ENCODE measurements at places on chromosomes 11 and 22.

GRCh38 chr11:47464483-47464882 is 15.5 kb upstream of the RAPSN start:
- no peak for DNase-seq

DNA sequence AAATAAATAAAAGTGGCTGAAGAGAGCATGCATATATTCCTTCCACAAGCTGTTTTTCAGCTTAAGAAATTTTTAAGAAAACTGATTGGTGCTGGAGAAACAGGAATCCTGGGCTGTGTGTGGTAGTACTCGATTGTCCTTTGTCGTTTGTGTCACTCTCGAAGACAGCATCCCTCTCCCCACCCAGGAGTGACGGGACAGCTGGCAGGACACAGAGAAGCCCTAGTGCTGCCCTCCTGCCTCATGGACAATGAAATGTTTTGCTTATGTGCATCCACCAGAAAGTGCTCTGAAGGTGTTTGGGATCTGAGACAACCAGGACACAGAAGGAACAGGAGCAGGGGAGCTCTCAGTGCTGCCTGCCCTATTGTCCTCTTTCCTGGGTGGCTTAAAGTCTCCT is 12.8 kb downstream of the PLAAT4 start:
- no peak for DNase-seq

DNA sequence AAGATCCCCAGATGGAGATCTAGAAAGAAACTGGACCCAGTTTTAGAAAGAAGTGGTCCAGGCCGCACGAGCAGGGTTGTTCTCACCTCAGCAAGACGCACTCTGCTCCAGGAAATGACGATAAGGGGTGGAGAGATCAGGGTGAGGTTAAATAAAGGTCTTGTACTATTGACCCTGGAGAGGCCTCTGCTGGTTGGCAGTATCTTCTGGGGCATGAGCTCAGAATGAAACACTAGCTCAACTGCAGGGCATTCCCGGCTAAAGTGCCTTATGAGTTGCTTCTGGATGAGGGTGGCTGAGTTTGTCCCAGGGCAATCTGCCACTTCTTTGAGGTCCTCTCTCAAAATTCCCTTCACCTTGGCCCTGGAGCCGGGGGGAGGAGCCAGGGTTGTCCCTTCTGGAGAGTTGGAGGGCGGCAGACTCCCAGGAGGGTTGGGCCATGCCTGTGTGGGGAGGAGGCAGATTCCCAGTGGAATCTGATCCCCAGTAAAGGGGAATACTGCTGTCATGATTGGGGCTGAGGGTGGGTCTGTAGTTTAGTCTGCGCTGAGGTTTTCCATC is 10.9 kb downstream of the USP2 start:
- DNase-seq, result no peak

GRCh38 chr11:126348806-126349582 is 6.5 kb upstream of the ST3GAL4 start:
- no peak for DNase-seq

GRCh38 chr11:72026090-72026489 is 27.4 kb downstream of the IL18BP start:
- no peak for DNase-seq

DNA sequence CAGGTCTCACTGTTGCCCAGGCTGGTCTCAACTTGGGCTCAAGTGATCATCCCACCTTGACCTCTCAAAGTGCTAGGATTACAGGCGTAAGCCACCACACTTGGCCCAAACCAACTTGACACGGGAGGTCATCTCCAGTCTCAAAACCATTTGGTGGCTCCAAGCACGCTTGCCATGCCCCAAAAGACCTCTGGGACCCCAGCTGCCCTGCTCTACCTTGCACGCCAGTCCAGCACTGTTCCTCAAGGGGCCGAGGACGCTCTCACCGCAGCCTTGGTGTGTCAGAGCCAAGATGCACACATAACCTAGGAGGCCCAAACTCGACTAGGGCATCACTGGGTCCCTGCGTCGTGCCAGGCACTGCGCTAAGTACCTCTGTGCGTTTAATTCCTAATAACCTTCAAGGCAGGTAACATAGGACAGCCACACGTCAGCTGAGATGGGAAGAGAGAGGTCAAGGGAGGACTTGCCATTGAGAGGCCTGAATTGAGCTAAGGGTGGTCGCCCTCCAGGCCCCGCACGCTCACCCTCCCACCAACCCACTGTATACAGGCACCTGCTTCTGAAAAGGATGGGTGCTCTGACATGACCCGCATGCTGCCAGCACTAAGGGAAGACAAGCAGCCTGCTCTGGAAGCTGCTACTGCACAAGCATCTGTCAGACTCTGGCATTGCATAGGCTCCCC is 4.6 kb upstream of the GAS2L1 start:
- DNase-seq, result no peak

DNA sequence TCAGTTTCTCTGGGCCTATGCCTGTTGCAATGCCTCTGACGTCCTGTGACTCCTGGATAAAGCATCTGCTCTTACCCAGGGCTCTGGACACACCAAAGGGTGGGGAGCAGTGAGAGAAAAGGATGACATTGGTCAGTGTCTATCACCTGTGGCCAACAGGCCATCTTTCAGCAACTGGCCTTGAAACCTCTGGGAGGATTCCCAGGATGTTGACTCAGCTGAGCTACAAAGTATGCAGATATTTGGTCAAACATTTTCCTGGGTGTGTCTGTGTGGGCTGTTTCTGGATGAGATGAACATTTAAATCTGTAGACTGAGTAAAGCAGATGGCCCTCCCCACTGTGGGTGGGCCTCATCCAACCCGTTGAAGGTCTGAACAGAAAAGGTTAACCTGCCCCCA is 149.9 kb downstream of the SPATA19 start:
- no peak for DNase-seq

DNA sequence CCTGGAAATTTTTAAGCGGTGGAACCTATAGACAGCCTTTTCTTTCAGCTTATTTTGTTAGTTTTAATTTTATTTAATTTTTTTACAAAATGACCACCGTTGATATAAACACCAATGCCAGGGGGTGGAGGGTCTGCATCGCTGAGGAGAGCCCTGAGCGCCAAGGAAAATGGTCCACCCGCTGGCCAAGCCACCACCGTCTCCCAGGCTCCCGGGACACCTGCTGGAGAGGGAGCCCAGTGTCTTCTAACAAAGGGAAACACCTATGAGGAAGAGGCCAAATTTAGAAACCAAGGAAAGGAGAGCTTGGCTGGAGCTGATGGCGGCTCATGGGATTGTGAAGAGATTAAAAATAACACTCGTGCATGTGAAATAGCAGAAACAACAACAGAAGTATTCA is 288 bp upstream of the KRTAP5-8 start:
- DNase-seq, result no peak

DNA sequence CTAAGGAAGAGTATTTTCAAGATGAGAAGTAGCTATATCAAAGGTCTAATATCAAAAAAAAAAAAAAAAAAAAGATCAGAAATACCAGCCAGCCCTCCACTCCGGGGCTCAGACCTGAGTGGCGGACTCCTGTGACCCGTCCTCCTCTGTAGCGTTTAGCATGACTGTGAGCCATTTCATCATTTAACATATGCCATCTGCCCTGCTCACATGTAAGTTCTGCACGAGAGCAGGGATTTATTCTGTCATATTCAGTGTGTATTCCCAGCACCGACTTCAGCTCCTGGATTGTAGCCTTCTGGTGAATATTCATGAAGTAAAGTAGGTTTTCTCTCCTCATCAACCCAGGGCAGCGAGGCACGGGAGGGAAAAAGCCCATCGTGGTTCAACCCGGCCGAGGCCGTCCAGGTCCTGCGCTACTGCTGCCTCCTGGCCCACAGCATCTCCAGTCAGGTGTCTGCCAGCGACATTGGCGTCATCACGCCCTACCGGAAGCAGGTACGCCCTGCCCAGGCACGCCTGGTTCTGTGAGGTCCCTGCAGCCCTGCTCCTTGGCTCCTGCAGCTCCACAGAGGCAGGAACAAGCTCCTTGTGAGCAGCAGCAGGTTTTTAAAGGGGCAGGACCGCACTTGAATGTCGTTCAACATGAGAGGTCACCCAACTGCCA is 12.7 kb upstream of the PANX2 start:
- DNase-seq, result no peak

GRCh38 chr11:33723238-33723881 is 12.9 kb downstream of the CD59 start:
- no peak for DNase-seq

GRCh38 chr11:134363592-134363991 is 31.8 kb downstream of the GLB1L2 start:
- no peak for DNase-seq

GRCh38 chr22:45529105-45529504 is 26.4 kb downstream of the FBLN1 start:
- no peak for DNase-seq

DNA sequence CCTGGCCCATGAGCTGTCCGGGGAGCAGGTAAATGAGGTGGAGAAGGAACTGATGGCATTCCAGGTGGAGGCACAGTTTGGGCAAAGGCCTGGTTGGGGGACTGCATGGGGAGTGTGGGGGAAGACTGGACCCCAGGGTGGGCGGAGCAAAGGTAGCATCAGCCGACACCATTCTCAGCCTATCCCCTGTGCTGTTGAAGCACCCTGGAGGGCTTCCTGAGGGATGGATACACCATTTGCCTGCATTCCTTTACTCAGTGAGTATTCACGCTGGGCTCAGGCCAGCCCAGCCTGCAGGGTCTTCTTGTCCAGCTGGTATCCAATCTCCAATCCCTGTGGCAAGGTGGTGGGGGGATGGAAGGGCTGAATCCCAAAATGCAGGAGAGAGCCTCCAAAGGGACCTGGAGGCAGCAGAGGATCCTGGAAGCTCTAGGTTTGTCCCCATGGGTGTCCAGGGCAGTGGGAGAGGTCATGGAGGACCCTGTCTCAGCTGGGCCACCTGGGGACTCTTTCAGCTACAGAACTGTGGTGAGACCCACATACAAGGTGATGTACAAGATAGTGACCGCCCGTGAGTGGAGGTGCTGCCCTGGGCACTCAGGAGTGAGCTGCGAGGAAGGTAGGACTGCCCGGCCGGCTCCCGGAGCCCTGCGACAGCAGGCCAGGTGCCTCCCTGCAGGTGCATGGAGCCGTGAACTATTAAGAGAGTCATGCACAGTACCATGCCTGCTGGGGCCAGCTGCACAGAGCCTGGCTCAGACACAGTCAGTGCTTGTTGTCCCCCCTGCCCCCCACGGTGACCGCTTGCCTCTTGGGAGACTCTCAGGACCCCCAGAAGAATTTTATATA is 9.5 kb downstream of the EMID1 start:
- peak; percentile 4 for DNase-seq

GRCh38 chr11:134503596-134503995 is 91.6 kb upstream of the B3GAT1 start:
- DNase-seq, result no peak

DNA sequence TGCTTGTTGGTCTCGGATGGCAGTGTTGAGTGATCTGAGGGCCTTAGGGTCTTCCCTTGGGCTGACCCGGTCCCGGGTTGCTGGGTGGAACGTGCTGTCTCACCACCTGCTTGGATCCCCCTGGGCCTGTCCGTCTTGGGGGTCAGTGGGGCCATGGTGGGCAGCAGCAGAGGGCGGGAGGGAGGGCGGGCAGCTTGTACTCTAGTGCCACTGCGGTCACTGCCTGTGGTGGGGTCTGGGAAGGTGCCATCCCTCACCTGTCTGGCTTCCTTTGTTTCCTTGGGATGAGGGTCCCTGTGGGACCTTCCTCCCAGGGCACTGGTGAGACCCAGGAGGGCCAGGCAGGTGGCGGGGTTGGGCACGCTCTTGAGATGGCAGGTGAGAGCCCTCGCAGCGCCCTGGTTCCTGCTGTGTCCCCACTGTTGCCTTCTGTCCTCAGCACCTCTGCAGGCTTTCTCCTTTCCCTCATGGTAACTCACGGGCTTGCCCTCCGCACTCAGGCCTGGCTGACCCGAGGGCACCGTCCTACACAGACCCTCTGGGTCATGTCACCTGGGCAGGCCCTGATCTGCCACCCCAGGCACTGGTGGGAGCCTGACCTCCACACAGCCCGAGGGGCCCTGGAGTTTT is 34.2 kb downstream of the TBC1D22A start:
- no peak for DNase-seq

- no peak for DNase-seq
These were observed 5.9 kb upstream of the SOX10 start for GRCh38 chr22:37990301-37990700.

DNA sequence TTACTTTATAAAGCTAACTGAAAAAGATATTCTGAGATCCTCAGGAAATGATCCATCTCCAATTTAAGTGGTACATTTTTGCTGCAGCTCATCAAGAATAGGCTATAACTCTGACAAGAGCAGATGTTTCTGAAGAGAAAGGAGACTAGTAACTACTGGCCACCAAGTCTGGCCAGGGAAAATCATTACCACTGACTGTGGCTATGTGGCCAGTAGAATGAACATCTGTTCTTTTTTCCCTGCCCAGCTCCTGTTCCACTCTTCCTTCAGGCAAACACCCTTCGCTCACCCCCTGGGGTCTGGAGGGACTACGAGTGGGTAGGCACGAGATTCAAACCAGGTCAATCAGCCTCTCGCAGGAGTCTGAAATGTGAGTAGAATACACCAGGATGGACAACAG is 23.9 kb downstream of the TMEM123 start:
- no peak for DNase-seq
